ENCODE measurements at places on chromosomes 3 and 15.

DNA sequence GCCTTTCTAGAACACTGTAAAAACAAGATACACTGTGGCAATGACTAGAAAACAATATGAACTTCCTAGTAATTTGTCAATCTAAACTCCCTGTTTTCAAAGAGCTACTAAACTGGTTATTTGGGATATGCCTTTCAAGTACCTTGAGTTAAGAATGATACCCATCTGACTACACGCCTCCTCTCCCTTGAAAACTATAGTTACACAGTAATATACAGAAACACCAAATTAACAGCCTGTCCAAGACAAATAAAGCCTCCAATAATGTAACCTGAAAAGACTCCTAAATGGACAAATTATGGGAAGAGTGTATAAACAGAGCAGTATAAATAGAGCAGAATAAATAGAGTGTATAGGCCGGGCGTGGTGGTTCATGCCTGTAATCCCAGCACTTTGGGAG lies 70.1 kb downstream of the SMARCC1 start:
- no peak for DNase-seq

DNA sequence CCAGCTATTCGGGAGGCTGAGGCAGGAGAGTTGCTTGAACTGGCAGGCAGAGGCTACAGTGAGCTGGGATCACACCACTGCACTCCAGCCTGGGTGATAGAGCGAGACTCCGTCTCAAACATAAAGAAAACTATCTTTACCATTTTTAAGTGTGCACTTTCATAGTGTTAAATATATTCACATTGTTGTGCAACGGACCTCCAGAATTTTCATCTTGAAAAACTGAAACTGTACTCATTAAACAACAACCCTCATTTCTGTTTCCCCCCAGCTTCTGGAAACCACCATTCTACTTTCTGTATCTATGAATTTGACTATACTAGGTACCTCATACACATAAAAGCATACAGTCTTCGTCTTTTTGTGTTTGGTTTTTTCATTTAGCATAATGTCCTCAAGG lies 375.1 kb downstream of the SHQ1 start:
- no peak for DNase-seq

- DNase-seq = no peak
Measured at GRCh38 chr15:59380902-59381610, 8.4 kb upstream of the MYO1E start.

GRCh38 chr15:55707518-55707917 lies 35.4 kb downstream of the PRTG start:
- DNase-seq = no peak

GRCh38 chr15:89936051-89936785 lies 23.5 kb upstream of the ARPIN start:
- no peak for DNase-seq

GRCh38 chr3:183268366-183268765 lies 15.3 kb downstream of the B3GNT5 start:
- DNase-seq = no peak

DNA sequence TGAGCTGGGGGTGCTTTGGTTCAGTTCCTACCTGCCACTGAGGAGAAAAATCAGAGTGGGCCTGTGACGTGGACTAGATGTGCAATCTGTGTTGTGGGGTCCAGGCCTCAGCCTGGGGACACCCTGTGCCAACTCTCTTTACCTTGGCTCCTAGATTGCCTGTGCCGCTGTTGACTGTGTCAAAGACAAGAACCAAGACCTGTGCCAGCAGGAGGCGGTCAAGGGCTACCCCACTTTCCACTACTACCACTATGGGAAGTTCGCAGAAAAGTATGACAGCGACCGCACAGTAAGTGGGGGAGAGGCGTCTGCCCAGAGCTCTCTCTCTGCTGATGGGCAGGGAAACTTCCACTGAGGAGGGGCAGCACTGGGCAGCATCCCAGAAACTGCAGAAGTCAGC lies 40.6 kb upstream of the SEC22A start:
- DNase-seq = no peak

DNA sequence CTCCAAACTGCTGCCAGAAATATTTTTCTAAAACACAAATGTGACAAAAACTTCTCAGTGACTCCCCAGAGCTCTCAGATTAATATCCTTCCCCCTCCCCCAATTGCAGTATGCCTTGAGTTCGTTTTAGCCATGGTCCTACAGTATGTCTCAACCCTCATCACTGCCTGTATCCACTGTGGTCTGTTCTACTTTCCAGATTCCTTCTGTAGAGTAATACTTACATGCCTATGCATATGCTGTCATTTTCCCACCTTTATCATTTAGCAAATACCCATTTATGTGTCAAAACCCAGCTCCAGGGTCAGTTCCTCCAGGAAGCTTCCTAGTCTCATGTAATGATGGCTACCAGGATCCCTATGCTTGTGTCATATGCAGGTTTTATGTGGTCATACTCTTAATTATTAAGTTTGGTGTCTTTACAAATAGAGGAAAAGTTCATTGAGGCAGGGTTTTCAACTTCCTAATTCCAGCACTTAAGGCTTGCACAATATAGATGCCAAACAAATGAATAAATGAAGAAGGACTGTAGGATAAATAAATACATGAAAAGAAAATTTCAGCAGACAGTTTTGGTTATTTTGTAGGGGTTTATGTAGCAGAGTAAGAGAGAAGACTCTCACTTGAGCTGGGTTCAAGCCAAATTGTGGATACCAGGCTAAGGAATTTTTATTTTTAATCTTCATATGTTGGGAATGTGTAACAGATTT lies 170.8 kb downstream of the ALCAM start:
- DNase-seq = no peak

DNA sequence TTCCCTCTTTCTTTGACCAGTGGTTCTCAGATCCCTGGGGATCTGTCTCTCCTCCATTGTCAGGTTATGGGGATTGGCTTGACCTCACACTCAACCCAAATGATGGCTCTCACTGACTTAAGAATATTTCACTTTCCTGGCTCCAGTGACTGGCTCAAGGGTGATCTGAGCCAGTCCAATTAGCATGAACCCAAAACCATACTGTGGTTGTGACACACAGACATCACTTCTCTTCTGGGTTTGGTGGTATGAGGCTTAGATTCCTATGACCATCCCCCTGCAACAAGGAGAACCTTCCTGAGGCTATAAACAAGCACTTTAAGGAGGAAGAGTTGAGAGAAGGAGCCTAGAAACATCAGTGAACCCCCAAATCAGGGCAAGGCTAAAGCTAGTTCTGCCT lies 85.8 kb downstream of the KCNAB1 start:
- no peak for DNase-seq

- no peak for DNase-seq
Measured at GRCh38 chr3:118850687-118851086, 184.0 kb downstream of the IGSF11 start.

DNA sequence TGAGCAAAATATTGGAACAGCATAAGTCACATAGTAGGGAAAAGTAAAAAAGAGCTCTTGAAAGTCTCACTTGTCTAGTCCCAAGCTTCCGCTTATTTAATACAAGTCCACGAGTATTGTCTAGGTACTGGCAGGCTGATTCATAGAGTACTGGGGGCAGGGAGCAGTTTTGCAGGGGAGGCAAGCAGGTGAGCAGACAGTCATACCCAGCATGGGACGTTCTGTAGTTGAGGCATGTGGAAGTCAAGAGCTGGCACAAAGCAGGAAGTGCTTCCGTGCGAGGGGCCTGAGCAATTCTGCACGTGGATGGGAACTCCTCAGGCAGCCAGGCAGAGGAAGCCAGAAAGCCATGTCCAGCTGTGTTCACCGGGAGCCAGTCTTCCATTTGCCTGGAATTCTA lies 287.6 kb downstream of the EPHB1 start:
- no peak for DNase-seq

DNA sequence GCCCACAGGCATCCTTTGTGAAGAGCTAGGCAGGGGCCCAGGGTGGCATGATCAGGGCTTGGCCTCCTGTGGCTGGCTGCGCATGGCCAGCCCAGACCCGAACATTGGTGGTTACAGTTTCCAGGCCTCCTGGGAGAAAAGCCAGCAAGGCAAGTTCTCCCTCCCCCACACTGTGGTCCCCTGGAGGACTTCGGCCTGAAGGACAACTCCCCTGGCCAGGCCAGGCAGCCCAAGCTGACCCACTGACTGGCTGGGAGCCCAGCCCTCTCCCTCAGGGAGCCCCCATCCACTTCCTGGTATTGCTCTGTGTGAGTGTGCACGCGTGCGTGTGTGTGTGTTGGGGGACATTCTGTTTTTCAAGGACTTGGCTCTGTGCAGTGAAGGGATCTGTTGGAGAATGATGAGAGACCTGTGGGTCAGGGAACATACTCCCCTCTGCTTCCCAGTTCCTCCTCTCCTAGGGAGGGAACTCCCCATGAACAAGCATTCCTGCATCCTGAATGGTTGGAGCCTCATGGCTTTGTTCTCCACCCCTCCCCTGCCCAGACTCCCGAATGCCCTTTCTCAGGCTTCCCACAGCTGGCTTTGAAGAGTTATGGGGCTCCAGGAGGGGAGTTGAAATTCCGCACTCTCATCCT lies 29.5 kb downstream of the CORO2B start:
- DNase-seq = no peak

DNA sequence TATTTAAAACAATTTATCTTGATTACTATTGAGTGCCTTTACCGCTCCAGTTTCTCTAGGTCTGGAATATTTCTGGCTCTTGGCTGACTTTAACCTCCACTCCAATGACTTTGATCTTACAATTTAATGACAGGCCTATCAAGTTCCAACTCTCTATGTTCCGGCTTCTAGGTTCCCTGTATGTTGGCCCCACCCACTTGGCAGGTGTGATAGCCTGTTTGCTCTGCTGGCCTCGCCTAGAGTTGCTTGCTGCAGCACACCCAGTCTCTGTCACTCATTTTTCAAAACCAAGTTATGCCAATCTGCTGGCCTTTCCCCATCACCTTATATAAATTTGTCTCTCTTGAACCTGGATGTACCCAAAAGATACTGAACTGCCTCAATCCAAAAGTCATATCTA lies 428.0 kb downstream of the ROBO1 start:
- no peak for DNase-seq

DNA sequence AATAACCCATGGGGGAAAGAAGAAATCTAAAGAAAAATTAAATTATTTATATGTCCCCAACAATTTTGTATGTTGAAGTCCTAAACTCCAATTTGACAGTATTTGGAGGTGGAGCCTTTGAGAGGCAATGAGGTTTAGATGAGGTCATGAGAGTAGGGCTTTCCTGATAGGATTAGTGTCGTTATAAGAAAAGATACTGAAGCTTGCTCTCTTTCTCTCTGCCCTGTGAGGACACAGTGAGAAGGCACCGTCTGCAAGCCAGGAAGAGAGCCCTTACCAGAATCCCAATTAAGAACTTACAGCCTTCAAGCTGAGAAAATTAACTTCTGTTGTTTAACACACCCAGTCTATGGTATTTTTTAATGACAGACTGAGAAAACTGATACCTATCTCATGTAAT lies 16.1 kb upstream of the OR5AC2 start:
- no peak for DNase-seq

GRCh38 chr3:121566773-121567172 lies 976 bp upstream of the ARGFX start:
- DNase-seq = no peak

DNA sequence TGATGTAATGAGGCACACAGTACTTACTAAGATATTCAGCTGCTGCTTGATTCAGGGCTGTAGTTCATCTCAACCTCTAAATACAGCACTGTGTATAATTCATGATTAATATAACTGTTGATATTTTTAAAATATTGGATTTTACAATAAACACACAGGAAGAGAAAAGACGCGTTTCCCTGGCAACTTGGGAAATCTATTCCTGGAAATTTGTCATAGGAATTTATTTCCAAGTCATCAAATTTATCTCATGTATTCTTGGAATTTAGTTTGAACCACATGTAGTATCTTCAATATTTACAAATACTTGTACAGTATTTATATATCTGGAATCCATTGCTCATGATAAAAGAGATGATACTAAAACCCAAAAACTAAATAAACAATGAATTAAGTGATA lies 30.6 kb downstream of the EPHA3 start:
- DNase-seq = no peak

GRCh38 chr3:197317250-197317963 lies 19.0 kb upstream of the DLG1 start:
- DNase-seq = no peak

- DNase-seq = no peak
Measured at GRCh38 chr3:195208183-195208582, 62.8 kb downstream of the XXYLT1 start.

- DNase-seq = no peak
Measured at GRCh38 chr15:86247249-86247955, 167.7 kb downstream of the AGBL1 start.

- no peak for DNase-seq
Measured at GRCh38 chr3:184004476-184004875, 13.2 kb downstream of the ABCC5 start.

All from stimulated activated CD4-positive, alpha-beta T cell treated with anti-CD3 and anti-CD28 coated beads, Interleukin-12 subunit alpha, Interleukin-12 subunit beta, amount 100 ng/mL, for 48 hours (primary cell).